ENCODE measurements at places on chromosomes 16 and 17. TPM values are rescaled to one million over a fixed set of nuclear protein-coding genes. Genes with fewer than 3 reads are reported as not detected.

GRCh38 chr17:28763804-28764266, 20.0 kb downstream of the TRAF4 start:
- DNase-seq = peak; percentile 81

GRCh38 chr16:28845293-28845692, 855 bp downstream of the TUFM start:
- DNase-seq = peak; percentile 15

- DNase-seq = no peak
Measured at GRCh38 chr17:7922845-7923628, 6.6 kb downstream of the KCNAB3 start.

DNA sequence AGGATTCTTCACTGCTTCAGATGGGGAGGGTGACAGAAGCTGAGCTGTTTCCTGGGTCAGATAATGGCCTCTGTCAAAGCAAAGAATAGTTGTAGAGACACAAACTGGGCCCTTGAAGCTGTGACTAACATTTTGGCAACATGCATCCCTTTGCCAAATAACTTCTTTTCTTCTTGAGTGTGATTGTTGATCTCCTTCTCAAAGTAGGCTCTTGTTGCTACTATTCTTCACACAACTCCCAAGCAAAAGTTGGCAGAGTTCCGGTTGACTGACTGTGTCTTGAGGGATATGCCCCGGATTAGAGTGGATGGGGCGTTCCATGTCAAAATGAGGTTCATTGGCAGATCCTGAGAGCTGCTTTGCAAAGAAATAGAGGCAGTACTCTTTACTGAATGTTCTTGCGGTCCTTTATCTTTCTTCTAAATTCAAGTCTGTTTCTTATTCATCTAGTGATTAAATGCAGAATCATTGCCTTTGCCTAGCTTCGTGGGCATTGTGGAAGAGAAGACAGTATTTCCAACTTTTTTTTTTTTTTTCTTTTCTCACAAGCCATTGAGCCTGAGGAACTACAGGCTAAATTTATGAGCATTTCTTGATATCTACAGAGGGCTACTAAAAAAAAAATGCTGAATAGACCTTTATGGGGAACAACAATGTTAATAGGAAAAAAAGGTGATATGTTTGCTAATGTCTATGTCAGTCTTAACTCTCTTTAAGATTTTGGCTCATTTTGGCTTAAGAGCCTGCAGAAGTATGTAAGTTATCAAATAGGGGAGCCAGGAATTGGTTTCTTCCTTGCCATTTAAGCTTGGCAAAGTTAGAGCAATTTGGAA, 5.8 kb downstream of the WIPF2 start:
- DNase-seq = no peak

MFSD6L gene
- not detected for total RNA-seq

DNA sequence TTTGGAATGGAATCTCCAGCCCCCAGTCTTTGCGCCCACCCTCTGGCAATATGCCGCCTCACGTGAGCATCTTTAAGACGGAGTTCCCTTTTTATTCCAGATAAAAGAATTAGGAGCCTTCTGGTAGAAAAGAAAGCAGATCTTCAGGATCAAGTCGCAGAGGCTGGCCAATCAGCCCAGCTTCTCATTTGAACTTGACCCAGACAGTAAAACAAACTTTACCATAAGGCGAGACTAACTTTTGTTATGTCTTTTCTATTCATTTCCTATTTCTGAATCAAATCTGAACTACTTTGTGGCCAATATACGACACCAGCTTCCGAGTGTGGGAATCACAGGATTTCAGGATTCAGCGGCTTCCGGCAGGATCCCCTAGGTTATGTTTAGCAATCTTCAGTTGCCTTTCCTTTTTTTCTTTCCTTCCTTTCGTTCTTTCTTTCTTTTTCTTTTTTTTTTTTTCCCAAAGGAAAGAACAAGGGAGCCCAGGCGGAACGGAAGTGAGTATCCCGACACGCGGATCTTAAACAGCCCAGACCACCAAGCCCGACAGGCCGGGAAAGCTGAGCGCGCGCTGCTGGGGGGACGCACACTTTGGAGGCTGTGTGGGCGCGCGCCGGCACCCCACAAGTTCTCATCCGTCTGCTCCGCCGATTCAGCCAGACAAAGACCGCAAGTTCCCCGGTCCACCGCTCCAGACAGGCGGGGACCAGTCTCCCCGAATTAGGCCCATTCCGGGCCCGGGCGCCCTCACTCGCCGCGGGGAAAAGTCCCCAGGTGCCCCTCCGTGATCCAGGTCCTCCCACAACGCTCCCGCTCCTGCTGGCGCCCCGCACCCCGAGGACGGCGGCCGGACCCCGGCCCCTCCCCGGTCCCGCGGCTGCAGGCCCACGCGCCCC, 633 bp downstream of the TBC1D16 start:
- peak; percentile 51 for DNase-seq

Measured in myocyte (in vitro differentiated cells).